ENCODE measurements at places on chromosomes 5 and 9. TPM values are rescaled to one million over a fixed set of nuclear protein-coding genes. Genes with fewer than 3 reads are reported as not detected.

DDX4 gene
- total RNA-seq = not detected

HTR1A gene
- total RNA-seq = not detected

CYFIP2 gene
- total RNA-seq = 19.2 TPM

BNC2 gene
- total RNA-seq = 6.7 TPM

GZMA gene
- not detected for total RNA-seq

KLHL9 gene
- 19.2 TPM for total RNA-seq

CTSV gene
- total RNA-seq = 14.1 TPM
